Activated CD4-positive, alpha-beta T cell treated with anti-CD3 and anti-CD28 coated beads, Interleukin-2, Interleukin-4, amounts not matched to agents 100 ng/mL and 50 ng/mL, durations not matched to agents 16 hours and 8 hours (primary cell): ENCODE measurements at places on chromosomes 2 and 18.

DNA sequence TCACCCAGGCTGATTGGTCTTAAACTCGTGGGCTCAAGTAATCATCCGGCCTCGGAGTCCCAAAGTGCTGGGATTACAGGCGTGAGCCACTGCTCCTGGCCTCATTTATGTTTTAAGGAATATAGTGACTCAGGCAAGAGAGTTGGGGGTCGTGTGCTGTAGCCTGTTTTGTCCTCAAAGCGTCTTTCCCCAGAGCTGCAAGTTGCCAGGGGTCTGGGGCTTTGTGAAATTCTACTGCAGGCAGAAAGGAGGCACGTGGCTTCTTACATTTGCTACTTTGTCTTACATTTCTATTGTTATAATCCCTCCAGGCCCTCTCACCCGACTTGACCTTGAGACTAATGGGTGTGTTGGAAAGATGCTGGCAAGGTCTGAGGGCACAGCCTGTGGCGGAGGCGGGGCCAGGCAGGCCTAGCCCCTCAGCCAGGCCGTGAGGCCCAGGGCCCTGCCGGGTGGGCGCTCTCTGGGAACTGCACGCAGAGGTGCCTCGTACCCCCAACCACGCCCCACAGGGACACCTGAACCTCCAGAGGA lies 85.8 kb upstream of the NDUFV2 start:
- DNase-seq: no peak

DNA sequence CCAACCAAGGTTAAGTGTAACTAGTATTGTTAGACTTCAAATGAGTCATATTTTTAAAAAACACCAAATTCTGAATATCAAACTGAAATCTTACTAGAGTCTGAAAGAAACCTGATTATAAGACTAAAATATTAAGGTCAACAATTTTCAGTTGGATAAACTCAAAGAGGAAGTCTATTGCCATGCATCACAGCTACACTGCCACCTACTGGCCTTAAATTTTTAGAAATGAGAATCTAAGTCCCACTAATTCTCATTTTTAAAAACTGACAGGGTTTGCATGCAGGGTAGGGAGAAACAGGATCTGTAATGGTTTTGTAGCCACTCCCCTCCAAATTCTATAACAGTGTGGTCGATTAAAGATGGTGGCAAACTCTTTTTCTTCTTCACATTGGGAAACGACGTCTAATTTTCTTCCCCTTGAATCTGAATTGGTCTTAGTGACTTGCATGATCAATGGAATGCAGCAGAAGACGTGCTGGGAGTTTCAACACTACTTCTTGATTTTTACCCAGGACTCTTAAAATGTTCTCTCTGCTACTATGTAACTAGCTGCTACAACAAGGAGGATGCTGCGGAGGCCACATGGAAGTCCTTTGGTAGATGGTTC lies 176.1 kb upstream of the SESTD1 start:
- peak; percentile 31 for DNase-seq

- DNase-seq: no peak
Observed at GRCh38 chr2:240498958-240499260, 58.9 kb downstream of the ANKMY1 start.

DNA sequence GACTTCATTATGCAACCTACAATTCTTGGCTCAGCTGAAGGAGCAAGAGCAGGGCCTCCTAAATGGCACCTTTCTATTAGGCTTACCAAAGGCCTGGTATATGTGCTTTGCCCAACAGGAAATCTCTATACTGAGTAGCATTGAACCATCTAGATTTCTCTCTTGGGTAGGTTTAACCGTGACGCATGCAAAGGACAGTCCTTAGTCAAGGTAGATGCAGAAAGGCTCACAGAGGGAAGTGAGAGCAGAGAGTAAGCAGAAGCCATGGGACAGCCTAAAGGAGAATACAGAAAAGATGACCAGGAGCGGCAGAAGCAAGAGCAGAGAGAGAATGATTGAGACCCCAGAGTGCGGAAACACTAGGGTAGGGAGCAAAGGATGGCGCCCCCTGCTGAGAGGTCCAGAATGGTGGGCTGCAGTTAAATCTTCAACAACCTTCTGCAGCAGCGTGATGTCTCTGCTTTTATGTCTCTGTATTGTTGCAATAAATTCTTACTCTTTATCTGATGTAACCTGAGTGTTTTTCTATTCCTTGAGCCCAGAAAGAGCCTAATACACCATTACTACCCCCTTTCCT lies 4.7 kb upstream of the OSBPL1A start:
- DNase-seq: no peak

DNA sequence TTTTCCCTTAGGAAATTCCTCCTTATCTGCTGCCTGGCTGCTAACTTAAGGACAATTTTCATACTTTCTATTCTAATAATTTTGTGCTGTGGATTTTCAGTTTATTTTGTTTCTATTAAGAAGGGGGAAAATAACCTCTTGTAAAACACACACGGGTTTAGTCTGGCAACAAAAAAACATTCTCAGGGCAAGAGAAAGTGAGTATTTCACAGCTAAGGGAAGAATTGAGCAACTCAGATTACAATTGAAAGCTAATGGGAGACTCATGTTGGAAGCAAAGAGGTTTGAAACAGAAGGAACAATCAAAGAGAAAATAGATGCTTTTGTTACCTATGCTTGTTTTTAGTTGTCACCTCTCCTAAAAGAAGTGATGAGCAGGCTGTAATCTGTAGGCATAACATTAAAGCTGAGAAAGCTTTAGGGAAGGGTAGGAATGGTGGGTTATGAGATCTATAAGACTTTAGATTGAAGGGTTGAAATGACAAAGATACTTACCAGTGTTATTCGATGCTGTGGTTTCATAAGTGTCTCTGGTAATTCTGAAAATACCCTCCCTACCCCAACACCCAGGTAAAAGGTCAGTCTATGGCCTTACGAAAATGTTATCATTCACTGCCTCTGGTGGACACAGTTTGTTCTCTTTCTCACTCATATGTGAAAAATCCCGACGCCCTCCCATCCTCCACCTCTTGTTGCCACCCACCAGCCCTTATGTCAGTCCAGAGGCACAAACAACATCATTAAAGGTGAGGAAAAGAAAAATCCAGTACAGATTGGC lies 510.9 kb downstream of the TXNL1 start:
- no peak for DNase-seq

DNA sequence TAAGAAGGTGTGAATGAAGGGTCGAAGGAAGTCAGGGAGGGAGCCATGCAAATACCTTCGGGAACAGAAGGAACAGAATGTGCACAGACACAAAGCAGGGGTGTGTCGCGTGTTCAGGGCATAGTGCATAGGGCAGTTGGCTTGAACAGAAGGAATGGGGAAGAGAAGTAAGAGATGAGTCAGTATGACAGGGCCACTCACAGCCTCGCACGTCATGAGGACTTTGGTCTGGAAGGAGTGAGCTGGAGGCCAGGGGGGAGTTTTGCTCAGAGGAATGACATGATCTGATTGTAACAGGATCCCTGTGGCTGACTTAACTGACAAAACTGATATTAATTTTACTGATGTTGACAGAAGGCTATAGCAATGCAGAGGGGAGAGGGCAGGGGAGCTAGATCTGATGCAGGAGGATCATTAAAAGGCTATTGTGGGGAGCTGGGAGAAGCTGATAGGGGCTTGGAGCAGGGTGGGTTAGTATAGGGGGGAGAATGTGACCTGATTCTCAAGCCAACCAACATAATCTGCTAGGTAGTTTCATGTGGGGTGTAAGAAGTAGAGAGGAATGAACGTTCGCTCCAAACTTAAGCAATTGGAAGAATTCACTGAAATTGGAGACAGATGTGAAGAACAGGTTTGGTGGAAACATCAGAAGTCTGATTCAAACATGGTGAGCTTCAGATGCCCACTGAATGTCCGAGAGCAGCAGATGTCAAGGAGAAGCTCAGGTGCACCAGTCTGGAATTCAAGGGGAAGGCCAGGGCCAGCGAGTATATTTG lies 60.4 kb upstream of the COPS8 start:
- no peak for DNase-seq

DNA sequence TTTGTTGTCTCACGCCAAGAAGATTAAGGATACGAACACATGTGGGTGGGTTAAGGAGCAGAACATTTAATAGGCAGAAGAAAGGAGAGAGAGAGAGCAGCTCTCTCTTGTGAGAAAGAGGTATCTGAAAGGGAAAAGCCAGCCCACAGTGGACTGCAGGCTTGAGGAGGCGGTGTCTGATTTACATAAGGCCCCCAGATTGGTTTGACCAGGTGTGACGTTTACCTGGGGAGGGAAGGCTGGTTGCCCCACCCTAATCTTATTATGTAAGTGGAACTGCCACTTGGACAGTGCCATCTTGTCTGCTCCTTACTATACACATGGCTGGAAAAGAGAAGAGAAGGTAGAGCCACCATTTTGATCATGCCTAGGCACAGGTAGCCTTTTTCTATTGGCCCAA lies 189.2 kb downstream of the NCK2 start:
- no peak for DNase-seq

DNA sequence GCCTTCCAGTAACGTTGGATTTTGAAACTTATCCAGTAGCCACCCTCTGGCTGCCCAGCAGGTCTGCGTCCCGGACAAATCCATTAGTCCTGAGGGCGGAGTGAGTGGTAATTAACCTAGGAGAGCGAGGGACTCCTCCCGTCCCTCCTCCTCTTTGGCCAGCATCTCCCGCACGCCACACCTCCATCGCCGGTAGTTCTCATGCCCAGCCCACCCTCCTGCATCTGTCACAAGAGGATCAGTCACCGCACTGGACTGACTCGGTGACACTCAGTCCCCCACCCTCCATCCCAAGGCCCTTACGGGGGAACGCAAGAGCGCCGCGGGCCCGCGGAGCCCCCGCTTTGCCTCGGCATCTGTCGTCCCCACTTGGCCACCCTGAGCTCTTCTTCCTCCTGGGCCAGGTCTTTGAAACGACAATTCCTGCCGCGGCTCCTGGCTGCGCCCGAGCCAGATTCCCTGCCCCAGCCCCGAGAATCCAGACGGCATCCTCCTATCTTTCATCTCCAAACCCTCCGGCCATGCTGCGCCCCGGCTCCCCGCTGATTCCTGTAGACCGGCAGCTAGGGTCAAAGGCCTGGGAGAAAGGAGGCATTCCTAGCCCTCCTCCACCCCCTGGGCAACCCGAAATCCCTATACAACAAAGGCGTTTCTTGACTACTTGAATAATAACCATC lies 77.5 kb downstream of the EIF2AK3 start:
- DNase-seq: no peak

GRCh38 chr2:40200366-40200915 lies 251.4 kb downstream of the SLC8A1 start:
- DNase-seq: no peak

DNA sequence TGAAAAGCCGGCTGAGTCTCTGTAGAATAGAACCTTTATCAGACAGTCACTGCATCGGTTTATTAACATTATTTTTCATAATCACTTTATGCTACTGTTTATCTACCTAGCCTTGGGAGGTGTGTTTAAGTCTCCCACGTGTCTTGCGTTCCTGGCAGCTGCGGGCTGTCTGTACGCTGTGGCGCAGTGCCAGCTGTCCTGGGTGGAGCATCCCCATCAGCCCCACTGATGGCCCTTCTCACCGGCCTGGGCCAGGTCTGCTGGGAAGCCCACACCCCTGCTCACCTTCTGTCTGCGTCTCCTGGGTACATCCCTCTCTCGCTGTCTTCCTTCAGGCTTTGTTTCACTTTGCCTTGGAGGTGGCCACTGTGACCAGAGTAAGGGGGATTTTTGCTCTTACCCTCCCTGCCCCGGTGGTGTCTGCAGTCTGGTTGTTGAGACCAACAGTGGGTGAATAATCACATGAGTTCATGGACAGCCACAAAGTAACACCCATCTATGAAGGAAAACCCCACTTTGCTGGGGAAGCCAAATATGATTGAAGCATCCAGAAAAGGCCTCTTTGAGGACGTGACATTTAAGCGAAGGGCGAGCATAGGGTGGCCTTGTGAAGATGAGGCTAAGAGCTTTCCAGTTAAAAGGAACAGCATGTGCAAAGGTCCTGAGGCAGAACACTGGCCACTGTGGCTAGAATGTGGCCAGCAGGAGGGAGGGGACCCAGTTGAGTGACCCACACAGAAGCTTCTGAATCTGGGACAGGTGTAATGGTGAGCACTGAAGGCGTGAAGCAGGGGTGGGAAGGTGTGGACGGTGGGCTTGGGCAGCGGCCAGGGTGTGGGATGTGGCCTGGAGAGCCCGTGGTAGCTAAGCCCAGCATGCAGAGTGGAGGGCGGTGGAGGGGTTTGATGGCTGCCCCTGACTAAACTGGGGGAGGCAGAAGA lies 41.7 kb downstream of the RAMP1 start:
- DNase-seq: no peak

DNA sequence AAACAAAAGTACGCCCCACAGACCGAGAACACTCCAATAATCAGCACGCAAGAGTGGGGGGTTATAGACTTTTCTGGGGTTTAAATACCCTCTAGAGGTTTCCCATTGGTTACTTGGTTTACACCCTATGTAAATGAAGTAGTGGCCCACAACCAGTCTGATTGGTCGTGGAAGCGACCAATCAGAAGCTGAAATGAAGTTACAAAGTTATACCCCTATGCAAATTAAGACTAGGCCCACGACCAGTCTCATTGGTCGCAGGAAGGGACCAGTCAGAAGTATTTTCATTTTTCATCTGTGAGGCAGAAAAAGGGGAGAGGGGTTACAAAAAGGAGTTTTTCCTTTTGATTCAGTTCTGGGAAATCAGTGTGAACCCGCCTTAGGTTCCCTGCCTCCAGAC lies 55.3 kb upstream of the YWHAQ start:
- no peak for DNase-seq

GRCh38 chr2:119574108-119574815 lies 30.0 kb downstream of the CFAP221 start:
- peak; percentile 24 for DNase-seq

- no peak for DNase-seq
Observed at GRCh38 chr2:205744074-205744591, 61.8 kb downstream of the NRP2 start.

GRCh38 chr2:140603416-140603815 lies 1527.4 kb downstream of the LRP1B start:
- no peak for DNase-seq

DNA sequence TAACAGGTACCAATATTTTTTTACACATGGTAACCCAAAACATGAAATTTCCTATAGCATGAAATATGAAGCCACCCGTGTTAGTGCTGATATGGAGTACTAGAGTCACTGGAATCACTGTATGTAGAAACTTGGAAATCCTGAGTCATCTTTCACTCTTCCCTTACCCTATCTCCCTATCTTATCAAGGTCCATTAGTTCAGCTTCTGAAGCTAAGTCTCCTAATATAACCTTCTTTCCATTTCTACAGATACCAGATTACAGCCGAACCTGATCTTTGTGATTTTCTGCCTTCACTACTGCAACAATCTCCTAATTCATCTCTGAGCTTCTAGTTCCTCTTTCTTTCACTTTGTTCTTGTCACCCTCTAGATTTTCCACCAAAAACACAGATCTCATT lies 59.0 kb downstream of the SEPTIN10 start:
- DNase-seq: no peak

- DNase-seq: no peak
Observed at GRCh38 chr2:219907011-219907365, 279.6 kb downstream of the SLC4A3 start.

GRCh38 chr2:177758591-177759371 lies 313.8 kb downstream of the PDE11A start:
- DNase-seq: no peak
